T-cell (primary cell): ENCODE measurements at places on chromosomes 3 and 15. TPM values are rescaled to one million over a fixed set of nuclear protein-coding genes. Genes with fewer than 3 reads are reported as not detected.

The TP53BP1 gene
- total RNA-seq, result 35.7 TPM

The IL17RB gene
- total RNA-seq, result 0.56 TPM

The GXYLT2 gene
- total RNA-seq, result not detected

The GOLGA8M gene
- 4.6 TPM for total RNA-seq

The SLC22A13 gene
- 0.66 TPM for total RNA-seq

GRCh38 chr3:123337226-123337625, 111.7 kb downstream of the ADCY5 start:
- H3K4me3 ChIP-seq, result no peak overlapping the region
- peaks cover 2% of the 10 kb centered on the region for H3K27me3 ChIP-seq
- DNase-seq, result no peak
- no peaks in the 10 kb centered on the region for H3K4me1 ChIP-seq
- no peaks in the 10 kb centered on the region for H3K36me3 ChIP-seq

DNA sequence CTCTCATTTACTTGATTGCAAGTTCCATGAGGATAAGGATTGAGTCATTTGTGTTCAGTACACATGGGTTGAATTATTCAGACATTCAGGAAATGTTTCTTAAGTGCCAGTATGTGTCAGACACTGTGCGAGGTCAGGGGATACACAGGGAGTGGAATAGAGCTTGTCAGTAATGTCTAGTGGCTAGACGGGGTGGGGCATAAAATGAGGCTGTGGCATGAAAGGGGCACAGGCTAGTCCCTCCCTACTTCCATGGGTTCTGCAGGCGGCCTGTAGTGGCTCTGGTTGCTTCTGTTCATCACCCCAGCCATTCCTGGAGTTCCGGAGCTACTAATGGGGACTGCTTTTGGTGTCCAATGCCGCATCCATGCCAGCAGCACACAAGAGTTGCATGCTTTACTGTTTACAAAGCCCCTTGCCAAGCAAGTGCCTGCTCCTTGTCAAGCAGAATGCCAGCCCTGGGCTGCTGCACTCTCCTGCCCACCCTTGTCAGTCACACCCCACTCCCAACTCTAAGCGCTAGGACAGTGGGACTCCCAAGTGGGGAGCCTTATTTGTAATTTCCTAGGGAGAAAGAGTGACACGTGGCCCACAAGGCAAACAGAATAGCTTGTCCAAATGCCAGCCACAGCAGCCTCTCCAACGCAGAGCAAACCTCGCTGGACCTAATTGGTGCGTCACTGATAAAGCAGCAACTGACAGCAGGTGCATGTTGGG, 70.8 kb downstream of the RAB11A start:
- no peak for DNase-seq
- no peaks in the 10 kb centered on the region for H3K36me3 ChIP-seq
- H3K4me3 ChIP-seq, result no peak overlapping the region
- H3K27me3 ChIP-seq, result no peaks in the 10 kb centered on the region
- peaks cover 8% of the 10 kb centered on the region for H3K4me1 ChIP-seq
- H3K27ac ChIP-seq, result no peak overlapping the region

DNA sequence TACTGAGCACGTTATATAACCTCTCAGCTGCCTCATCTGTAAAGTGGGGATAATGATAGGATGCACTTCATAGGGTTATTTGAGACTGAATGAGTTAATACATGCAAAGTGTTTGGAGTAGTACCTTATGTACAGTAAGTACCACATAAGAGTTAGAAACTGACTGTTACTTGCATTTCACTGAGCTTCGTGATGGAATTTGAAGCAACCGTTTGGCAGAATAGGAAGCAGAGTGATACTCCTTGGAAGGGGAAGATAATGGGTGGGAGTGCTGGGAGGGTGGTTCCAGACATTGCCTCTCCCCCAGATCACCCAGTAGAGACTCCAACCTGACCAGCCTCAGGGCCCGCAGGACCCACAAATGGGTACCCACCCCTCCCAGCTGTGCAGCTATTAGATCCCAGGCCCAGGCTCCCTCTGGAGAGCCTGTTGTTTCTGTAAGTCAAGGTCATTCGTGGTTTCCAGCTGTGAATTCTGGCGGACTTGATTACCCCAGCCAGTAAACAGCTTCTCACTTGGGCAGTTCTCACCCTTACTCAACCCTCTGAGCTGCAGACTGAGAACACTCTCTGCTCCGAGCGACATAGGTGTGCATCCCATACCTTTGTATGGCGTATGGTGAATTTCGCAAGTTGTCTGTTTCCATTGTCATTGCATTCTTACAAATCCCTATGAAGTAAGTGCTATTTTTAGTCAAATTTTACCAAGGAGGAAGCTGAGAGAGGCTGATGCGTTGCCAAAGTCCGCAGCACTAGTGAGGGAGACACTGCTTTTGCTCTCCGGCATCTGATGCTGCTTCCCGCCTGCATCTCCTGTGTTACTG, 11.1 kb downstream of the ALPK3 start:
- H3K27me3 ChIP-seq, result no peaks in the 10 kb centered on the region
- no peak for DNase-seq
- H3K27ac ChIP-seq, result no peak overlapping the region
- no peaks in the 10 kb centered on the region for H3K4me1 ChIP-seq
- no peak overlapping the region for H3K4me3 ChIP-seq
- no peaks in the 10 kb centered on the region for H3K36me3 ChIP-seq

DNA sequence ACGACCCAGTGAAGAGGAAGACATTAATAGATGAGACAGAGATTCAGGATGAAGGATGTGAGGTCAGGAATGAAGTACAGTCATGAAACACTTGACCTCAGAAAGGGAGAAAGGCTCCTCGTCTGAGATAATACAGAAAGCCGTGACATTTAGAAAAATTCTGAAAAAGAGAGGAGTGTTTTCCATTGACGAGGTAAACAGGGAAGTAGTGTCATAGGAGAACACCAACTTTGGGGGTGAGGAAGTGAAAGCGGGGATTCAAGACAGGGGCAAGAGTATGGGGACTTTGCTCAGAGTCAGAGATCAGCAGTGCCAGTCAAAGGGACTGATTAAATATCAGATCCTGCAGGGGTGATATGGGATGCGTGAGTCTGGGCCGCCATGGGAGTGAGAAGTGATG, 160.9 kb downstream of the PLCL2 start:
- DNase-seq, result no peak
- H3K4me3 ChIP-seq, result no peak overlapping the region
- H3K27me3 ChIP-seq, result no peaks in the 10 kb centered on the region
- no peak overlapping the region for H3K27ac ChIP-seq

- H3K27ac ChIP-seq, result no peak overlapping the region
- H3K36me3 ChIP-seq, result no peaks in the 10 kb centered on the region
- DNase-seq, result no peak
- no peaks in the 10 kb centered on the region for H3K4me1 ChIP-seq
- H3K4me3 ChIP-seq, result no peak overlapping the region
- H3K27me3 ChIP-seq, result no peaks in the 10 kb centered on the region
These were observed 16.0 kb upstream of the GNB5 start for GRCh38 chr15:52207191-52207590.

GRCh38 chr15:100878130-100878529, 1.5 kb upstream of the ALDH1A3 start:
- no peak overlapping the region for H3K4me3 ChIP-seq
- no peaks in the 10 kb centered on the region for H3K4me1 ChIP-seq
- H3K27ac ChIP-seq, result no peak overlapping the region

DNA sequence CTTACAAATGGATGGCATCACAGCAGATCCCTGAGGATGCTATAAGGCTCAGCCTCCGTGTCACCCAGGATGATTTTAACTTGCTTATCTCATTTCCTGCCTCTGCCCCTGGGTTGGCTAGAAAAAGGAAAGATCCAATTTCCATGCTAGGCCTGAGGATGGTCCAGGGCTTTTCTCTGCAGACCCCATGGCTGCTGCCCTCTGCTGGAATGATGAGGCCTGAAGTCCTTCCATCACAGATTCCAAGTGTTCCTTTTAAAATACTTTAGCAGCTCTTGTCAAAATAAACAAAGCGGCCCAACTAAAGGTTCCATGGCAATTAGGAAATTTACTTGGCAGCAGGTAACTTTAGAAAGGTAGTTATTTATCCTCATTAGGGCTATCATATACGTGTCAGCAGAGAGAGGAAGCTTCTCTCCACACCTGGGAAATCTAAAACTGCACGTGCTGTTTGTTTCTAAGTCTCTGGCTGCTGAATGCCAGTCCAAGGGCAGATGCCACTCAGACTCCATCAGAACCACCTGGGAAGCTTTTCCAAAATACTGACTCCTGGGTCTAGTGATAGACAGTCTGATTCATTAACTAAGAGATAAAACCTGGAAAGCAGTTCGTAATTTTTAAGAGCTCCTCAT, 401.9 kb upstream of the IL12A start:
- H3K4me3 ChIP-seq, result no peak overlapping the region
- no peaks in the 10 kb centered on the region for H3K4me1 ChIP-seq
- H3K27ac ChIP-seq, result no peak overlapping the region
- H3K36me3 ChIP-seq, result no peaks in the 10 kb centered on the region
- no peaks in the 10 kb centered on the region for H3K27me3 ChIP-seq

GRCh38 chr15:62909257-62909656, 133.3 kb upstream of the TPM1 start:
- H3K27me3 ChIP-seq, result peaks cover 26% of the 10 kb centered on the region
- H3K36me3 ChIP-seq, result no peaks in the 10 kb centered on the region

DNA sequence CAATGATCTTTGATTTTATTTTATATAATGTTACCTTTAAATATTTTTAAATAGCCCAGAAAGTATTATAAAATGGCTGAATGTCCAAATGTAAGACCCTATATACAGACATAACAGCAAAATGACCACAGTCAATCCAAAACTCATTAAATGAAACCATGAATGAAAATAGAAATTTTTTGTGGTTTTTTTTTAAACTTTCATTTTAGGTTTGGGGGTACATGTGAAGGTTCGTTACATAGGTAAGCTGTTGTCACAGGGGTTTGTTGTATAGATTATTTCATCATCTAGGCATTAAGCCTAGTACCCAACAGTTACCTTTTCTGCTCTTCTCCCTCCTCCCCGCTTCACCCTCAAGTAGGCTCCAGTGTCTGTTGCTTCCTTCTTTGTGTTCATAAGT, 108.8 kb downstream of the FAIM start:
- H3K36me3 ChIP-seq, result peaks cover 8% of the 10 kb centered on the region
- no peaks in the 10 kb centered on the region for H3K27me3 ChIP-seq
- H3K4me3 ChIP-seq, result no peak overlapping the region
- H3K4me1 ChIP-seq, result peaks cover 3% of the 10 kb centered on the region
- no peak for DNase-seq

DNA sequence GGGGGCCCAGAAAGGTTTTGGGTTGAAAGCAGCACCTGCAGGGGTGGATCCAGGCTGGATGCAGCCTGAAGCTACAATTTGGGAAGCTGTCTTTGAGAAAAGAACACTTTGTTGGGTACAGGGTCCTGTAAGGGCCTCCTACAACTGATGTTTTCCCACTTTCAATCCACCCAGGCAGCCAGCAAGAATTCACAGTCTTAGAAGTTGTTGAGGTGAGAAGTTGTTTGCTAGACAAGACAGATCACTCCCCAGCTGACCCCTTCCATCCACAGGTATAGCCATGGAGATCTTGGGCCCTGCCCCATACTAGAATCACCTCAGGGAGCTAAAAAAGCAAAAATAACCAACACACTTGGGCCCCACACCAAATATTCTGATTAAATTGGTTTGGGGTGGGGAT, 10.3 kb upstream of the SMAD6 start:
- no peak overlapping the region for H3K4me3 ChIP-seq
- DNase-seq, result no peak
- H3K27ac ChIP-seq, result no peak overlapping the region
- no peaks in the 10 kb centered on the region for H3K27me3 ChIP-seq

DNA sequence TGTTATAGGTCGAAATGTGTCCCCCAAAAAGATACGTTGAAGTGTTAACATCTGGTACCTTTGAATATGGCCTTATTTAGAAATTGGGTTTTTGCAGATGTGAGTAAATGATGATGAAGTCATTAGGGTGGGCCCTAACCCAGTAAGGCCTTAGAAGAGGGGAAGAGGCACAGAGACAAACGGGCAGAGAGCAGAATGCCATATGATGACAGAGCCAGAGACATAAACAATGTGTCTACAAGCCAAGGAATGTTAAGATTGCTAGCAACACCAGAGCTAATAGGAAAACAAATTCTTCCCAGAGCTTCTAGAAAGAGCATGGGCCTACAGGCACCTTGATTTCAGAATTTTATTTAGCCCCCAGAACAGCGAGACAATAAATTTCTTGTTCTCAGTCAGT, 693.1 kb upstream of the NECTIN3 start:
- H3K27ac ChIP-seq, result no peak overlapping the region
- H3K4me3 ChIP-seq, result no peak overlapping the region
- no peaks in the 10 kb centered on the region for H3K4me1 ChIP-seq
- DNase-seq, result no peak
- H3K27me3 ChIP-seq, result no peaks in the 10 kb centered on the region
- H3K36me3 ChIP-seq, result no peaks in the 10 kb centered on the region

DNA sequence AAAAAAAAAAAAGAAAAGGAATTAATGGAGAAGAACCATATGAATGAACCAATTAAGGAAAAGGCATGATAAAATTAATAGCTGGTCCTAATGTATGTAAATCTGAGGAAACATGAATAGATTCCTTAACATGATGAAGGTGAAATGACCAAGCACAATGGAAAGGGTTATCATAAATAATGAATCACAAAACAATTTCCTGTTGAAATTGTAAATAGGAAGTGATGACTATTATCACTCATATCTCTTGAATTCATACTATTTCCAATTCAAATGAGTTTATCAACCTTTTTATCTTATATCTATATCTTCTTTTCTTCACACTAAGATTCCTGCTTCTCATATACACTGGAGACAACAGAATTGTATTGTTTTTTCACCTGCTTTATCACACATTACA, 32.0 kb downstream of the AADACL2 start:
- H3K4me1 ChIP-seq, result no peaks in the 10 kb centered on the region
- peaks cover 3% of the 10 kb centered on the region for H3K27me3 ChIP-seq
- no peak overlapping the region for H3K4me3 ChIP-seq
- DNase-seq, result no peak
- H3K36me3 ChIP-seq, result no peaks in the 10 kb centered on the region
- no peak overlapping the region for H3K27ac ChIP-seq

DNA sequence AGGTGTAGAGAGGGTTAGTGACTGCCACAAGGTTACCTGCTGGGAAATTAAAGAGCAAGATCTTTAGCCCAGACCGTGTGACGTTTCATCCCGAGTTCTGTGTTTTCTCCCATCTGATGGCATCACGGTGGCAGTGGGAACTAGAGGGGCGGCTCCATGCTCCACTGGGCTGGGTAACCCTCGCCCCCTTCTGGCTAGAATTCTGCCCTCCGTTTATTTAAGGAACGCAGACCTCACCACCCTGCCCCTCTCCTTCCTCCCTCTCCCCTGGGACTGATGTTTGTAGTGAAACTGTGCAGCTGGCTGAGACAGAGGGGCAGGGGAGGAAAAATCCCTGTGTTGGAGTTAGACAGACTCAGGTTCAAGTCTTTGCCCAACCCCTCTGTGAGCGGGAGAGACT, 65.6 kb downstream of the ITGA11 start:
- no peak for DNase-seq
- no peaks in the 10 kb centered on the region for H3K4me1 ChIP-seq
- H3K4me3 ChIP-seq, result no peak overlapping the region
- H3K36me3 ChIP-seq, result no peaks in the 10 kb centered on the region

DNA sequence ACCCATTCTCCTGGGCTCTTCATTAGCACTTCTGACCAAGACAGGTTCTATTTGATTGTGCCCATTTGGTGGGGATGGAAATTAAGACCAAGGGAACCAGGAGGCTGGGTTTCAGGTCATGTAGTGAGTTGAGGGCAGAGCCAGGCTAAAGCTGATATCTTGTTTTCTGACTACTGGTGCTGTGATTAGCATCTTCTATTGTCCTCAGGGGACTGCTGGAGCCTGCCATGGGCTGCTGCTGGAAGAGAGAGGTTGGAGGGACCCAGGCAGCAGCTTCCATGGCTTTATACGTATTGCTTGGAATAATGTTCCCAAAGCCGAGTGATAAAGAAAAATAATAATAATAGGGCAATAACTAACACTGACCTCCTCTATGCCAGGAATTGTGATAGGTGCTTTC, 211.4 kb upstream of the ROPN1 start:
- H3K27ac ChIP-seq, result no peak overlapping the region
- peaks cover 9% of the 10 kb centered on the region for H3K27me3 ChIP-seq
